ENCODE measurements at places on chromosomes 16 and 17. TPM values are rescaled to one million over a fixed set of nuclear protein-coding genes. Genes with fewer than 3 reads are reported as not detected.

EVI2A gene
- 41.5 TPM for total RNA-seq

CTRB1 gene
- total RNA-seq: not detected

SDK2 gene
- 0.44 TPM for total RNA-seq

CDH5 gene
- not detected for total RNA-seq

CACNG1 gene
- total RNA-seq: not detected

CLEC18B gene
- 0.29 TPM for total RNA-seq

RASL10B gene
- total RNA-seq: 0.80 TPM

MEOX1 gene
- total RNA-seq: 0.86 TPM

SEZ6L2 gene
- total RNA-seq: 0.15 TPM

SLC2A4 gene
- total RNA-seq: 0.18 TPM

TNP2 gene
- total RNA-seq: not detected

LAT gene
- 195 TPM for total RNA-seq

MEFV gene
- total RNA-seq: 0.18 TPM

DRC3 gene
- total RNA-seq: 0.33 TPM

PHF23 gene
- 48.0 TPM for total RNA-seq

CCL1 gene
- total RNA-seq: 55.3 TPM

QPRT gene
- total RNA-seq: 3.0 TPM

CD300LB gene
- total RNA-seq: not detected

All from CD8-positive, alpha-beta memory T cell (primary cell).